Left cardiac atrium (tissue), 4 donors: ENCODE measurements at places on chromosomes 5 and 9.

DNA sequence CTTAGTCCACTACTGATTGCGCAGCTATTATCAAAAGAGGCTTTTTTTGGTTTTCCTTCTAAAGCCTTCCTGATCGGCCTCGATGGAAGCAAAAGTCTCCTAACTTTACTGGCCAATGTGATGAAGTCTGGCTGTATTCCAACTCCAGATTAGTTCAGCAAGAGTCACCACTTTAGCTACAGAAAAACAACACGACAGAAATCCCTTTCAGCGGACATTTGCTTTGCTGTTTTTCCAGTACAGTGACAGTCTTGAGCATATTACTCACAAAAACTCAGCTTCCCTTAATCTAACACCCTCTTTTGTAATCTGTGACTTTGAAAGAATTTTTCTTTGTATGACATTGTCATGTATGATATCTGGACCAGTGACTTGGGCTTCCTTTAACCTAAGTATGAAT is 95.7 kb downstream of the HOMER1 start:
- DNase-seq: no peak

GRCh38 chr9:87292449-87293191 is 205.0 kb upstream of the DAPK1 start:
- DNase-seq: no peak

- no peak for DNase-seq
Observed at GRCh38 chr9:14342736-14343135, 28.8 kb upstream of the NFIB start.

DNA sequence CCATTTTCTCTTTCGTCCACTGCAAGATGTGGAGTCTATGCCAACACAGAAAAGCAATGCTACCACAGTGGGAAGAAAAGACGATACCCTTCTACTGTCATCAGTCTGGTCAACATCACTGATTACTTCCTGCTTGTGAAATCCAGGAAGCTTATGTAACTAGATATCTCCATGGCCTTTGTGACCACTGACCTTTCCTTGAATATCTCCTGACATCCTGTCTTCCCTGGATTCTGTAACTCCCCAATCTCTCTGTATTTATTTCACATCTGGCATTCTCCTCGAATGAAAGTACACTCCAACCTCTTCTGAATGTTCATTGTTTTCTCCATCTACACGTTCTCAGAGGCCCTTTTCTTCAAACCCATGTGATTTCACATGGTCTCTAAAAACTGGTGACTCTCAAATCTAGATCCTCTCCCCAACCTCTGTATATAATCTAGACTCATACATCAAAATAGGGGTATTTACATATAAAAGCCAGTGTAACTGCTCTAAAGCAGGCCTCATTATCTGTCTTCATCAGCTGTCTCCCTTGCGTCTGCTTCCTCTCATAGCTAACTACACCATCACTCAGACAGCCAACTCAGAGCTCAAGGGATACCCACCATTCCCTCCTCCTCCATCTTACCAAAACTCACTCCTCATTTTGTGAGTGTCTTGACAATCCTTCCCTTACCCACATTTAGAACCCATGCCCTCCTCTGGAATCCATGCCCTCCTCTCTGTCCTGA is 156.8 kb downstream of the SEMA5A start:
- no peak for DNase-seq

DNA sequence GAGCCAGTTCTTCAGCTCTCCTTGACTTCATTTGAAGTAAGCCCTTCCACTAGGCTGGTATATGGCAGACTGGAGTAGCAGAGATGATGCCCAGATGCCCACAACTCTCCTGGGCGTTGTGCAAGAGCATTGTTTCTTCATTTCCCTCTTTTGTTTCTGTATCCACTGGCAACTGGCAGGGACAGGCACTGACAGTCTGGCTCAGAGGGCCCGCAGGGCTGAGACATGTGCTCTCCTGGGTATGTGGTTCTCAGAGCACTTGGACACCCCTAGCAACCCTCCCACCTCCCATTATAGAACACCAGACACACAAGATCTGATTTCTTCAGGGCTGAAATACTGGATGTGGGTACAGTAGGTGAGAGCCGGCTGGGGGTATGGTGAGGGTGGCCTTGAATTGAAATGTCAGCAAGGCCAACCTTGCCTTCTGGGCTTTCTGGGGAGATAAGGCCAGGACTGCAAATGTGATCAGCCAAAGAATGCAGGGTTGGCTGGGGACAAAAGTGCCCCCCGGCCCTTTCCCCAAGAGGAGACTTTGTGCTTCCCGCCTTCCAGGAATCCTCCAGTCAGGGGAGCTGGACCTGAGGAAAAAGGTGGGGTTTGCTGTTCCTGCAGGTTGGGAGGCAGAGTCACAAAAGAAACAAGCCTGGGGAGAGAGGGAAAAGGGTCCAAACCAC is 28.6 kb upstream of the CTNNA1 start:
- DNase-seq: peak; percentile 30

DNA sequence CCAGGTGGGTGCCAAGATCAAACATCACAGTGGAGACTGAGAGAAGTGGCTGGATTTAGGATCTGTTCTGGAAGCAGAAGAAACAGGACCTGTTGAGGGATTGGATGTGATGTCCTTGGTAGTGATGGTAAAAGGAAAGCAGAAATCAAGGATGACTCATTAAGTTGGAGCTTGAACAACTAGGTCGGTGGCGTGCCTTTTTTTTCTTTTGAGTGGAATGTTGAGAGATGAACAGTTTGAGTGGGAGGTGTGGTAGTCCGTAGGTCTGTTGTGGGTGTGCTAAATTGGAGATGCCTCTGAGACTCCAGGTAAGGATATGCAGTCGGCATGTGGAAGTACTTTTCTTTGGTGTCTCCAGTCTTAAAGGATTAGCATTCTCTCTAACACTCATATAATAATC is 92.1 kb upstream of the IL12B start:
- no peak for DNase-seq

DNA sequence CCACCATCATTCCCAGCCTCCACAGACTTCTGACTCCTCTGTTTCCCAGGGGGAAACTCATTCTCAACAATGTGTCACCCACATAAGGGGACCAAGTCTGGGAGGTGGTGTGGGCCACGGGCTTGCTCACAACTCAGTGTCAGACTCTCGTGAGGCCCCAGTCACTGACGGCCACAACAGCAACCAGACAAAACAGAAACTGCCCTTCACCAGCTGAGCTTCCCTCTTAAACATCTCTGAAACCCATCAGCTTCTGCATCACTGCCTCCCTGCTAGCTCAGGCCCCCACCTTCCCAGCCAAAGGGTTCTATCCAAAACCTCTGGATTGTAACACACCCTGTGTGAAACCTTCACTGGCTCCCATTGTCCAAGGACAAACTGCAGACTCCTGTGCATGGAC is 273.4 kb downstream of the CDK5RAP2 start:
- no peak for DNase-seq

GRCh38 chr9:16325966-16326365 is 544.5 kb downstream of the BNC2 start:
- no peak for DNase-seq

DNA sequence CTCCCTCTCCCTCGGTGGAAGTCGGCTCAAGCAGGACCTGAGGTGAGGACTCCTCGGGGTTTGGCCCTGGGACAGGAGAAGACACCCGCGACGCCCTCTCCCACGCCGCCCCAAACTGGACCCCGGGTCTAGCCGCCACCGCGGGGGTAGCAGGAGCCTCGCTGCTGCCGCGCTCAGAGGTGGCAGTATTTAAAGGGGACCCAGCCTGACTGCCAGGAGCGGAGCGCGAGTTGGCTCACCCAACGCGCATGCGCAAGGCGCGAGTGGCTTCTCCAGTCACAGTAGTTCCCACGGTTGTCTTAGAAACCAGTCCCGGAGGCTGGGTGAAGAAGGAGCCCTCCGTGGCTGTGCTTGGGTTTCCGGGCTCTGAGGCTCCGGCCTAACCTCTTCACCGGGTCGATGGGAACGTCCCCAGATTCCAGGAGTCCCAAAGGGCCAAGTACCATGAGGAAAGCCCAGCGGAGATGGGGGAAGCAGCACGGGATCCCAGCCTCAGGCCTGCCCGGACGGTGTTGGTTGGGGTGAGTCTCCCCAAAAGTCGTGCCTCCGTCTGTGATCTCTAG is 477.8 kb downstream of the SPATA31A7 start:
- DNase-seq: no peak

GRCh38 chr5:179797741-179798140 is 4.0 kb downstream of the LTC4S start:
- no peak for DNase-seq

- no peak for DNase-seq
Observed at GRCh38 chr9:125431741-125432271, 170.2 kb downstream of the GAPVD1 start.

DNA sequence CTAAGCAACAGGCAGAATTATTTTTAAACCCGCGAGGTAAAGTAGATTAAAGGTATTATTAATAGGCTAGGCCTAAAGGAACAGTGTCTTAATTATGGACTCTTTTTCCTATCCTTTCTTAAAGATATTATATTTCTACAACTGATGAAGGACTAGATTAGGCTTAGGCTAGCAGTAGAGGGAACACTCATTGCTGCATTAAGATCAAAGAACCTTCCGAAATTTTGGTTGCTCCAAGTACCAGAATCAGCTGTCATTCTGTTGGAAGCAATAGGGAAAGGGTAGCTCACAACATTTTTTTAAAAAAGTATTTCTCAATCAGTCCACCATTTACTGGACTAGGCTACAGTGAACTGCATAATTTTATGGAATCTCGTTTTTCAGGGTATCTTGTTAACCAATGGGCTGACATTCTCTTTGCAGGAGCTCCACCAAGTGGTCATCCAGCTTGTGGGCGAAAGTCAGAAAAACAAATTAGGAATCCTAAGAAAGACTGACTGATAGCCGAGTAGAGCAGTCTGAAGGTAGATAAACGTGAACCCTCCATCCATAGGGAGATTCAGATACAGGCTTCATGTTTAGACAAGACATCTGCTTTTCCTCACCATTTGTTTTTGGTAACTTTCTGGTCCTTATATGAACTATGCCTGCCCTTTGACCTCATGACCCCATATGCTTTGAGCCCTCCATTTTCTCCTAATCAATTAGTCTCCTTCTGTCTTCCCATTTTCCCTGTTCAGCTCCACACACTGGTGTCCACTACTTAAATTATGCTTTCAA is 103.6 kb upstream of the CHD1 start:
- peak; percentile 52 for DNase-seq

- no peak for DNase-seq
Observed at GRCh38 chr5:175840050-175840841, 31.1 kb upstream of the CPLX2 start.

- DNase-seq: peak; percentile 46
Observed at GRCh38 chr5:127290019-127290945, at the start of gene MEGF10. MEGF10 (plus strand) TSS chr5:127290796; CDS start chr5:127331309, 40,513 bp downstream.

- peak; percentile 31 for DNase-seq
Observed at GRCh38 chr9:13568405-13568804, 288.9 kb upstream of the MPDZ start.

DNA sequence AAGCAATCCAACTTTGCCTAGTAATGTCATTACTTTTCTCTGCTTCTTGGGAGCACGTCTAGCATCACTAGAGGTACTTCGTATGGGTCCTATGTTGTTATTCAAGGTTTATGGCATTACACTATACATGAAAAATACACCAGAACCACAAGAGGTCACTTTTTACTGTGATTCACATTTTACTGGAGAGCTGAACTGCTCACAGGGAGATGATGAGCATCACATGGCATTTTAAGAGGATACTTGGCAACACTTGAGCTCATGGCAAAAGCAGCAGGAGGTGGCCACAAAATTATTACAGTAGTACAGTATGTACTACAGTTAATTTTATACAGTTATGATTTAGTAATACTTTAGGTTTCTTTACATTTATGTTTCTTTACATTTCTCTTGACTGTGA is 223.4 kb downstream of the PARP8 start:
- no peak for DNase-seq

DNA sequence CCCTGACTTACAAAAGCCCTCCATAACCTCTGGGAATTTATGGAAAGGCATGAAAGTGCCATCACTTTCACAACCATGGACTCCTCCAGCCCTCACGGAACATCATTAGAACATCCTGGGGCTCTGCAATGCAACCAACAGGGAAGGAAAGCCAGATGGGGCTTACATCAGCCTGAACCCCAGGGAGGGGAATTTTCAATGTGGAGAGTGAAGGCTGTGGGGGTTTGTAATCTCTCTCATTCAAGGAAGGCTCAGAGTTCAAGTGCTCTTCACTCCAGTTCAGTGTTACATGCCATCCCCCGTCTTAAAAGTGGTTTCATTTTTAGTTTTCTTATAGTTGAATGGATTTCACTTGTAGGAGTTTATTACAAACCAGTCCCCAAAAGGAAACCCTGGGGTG is 5.7 kb downstream of the SPRY4 start:
- no peak for DNase-seq

- no peak for DNase-seq
Observed at GRCh38 chr5:87233143-87233542, 34.5 kb upstream of the RASA1 start.

DNA sequence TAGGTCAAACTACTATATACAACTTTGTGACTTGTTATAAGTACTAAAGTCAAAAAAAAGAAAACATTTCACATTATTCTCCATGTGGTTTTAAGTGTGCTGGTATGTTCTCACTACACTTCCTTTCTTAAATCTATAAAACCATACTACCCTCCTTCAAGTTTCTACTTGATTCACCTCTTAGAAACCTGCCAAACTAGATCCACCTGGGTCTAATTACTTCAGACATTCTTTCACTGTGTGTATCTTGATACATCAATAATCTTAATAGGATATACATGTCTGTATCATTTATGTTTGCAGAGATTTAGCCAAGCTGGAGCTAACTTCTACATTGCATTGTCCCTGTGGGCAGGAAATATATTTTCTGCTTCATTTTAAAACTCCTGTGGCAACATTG is 1012.6 kb downstream of the EFNA5 start:
- DNase-seq: no peak

GRCh38 chr5:170154297-170154696 is 48.6 kb downstream of the FOXI1 start:
- DNase-seq: no peak

DNA sequence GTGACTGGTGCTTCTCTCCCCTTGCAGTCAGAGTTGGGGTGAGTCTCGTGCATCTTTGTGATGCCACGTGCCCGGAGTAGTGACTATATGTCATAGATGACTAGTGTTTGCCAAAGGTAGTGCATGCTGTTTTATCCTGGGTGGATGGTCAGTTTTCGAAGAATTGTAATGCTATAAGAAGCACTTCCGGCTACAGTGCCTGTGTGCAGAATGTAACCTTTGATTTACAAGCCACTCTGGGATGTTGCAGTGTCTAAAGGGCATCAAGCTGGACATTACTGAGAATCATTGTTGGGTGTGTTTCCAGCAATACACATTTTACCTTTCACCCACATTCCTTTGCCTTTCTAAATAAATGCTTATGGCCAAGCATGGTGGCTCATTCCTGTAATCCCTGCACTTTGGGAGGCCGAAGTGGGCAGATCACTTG is 16.7 kb downstream of the MVB12B start:
- no peak for DNase-seq
